ENCODE measurements at places on chromosomes 5 and 9.
A peak's percentile ranks its signal among the peaks of the same experiment; 100 is the strongest.

DNA sequence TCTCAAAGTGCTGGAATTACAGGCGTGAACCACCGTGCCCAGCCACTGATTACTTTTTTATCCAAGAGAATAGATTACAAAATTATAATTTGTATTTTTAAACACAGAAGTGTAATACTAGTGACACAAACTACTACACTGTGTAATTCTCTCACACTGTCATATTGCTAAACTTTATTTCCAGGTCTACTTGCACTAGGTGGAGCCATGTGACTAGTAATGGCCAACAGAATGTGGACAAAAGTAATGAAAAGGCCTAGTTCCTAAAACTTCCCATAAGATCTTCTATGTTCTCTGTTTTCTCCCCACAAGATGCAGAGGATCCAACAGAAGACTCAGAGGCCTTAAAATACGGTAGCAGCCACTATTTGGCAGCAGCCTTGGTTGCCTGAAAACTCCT lies 27.3 kb downstream of the NADK2 start:
- no peak for DNase-seq

DNA sequence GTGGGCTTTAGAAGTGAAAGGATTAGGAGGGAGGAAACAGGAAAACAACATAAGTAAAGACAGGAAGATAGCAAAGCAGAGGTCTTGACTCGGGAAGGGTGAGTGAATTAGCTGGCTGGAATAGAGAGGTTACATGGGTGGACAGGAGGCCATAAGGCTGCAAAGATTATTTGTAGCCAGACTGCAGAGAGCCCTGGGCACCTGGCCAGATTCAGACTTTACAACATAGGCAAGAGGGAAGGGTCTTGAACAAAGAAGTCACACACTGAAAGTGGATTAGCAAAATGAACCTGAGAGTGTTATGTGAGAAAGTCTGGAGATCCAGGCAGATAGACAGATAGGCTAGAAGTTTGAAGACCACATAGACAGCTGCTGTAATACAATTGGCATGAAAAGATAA lies 29.7 kb upstream of the CER1 start:
- peak; percentile 0 for DNase-seq

DNA sequence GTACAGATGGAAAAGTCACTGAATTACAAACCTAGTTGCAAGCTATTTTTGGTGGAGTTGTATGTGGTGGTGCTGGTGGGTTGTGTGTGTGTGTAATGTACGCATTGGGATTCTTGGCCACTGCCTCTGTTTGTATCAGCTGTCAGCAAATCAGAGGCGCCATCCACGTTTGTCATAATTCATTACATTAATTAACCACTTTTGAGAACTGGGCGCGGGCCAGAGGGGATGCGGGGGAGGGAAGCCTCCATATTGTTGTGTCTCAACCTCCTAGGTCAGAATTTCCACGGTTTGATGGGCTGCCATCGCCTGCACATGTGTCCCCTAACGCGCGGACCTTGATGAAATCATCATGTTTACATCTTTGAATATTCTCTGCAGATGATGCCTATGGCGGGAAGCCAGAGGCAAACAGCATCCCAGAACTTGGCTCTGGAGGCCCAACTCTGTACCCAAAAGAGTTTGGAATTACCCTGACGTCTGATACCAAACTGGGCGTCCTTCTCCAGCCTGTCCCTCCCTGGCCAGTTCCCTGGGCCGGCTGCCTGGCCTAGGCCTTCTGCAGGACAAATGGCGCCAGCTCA lies 54.9 kb downstream of the FGF18 start:
- peak; percentile 66 for DNase-seq

GRCh38 chr5:122183788-122184170 lies 54.4 kb downstream of the ZNF474 start:
- DNase-seq, result no peak

DNA sequence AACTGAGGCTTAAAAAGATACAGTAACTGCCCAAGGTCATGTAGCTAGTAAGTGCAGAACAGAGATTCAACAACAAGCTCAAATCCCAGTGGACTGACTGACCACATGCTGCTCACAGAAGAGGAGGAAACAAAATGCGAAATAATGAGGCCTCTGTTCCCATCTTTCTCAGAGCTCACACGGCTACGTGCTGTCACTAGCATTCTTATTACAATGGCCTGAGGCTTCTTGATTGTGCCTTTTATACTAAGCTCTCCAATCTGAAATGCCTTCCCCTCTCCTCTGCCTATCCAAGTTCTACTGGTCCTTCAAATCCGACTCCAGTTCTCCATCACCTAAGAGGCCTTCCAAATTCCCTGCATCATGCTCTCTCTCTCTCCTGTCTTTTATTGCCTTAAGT lies 26.0 kb downstream of the SGTB start:
- DNase-seq, result no peak

DNA sequence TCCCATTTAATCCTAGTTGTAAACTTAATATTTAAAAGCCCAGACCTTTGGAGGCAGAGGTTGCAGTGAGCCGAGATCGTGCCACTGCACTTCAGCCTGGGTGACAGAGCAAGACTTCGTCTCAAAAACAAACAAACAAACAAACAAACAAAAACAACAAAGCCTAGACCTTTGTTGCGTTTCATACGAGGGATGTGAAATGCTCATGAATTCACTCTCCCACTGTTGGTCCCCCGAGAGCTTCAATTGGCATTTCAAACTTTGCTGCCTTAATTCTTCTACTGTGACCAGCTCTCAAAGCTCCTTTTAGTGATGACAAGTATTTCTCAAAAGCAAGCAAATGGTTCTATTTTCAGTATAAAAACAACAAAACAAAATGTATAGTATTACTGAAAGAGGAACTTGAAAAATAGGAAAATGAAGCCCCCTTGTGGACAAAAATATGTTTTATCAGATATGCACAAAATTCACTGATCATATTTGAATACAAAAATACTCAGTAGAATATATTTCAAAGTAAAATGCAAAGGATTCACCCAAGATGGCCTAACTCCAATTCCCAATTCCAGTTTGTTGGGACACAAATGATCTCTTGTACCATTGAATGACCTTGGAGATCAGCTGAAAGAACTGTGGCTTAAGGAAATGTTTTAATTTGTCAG lies 140.4 kb downstream of the ESM1 start:
- peak; percentile 82 for DNase-seq

DNA sequence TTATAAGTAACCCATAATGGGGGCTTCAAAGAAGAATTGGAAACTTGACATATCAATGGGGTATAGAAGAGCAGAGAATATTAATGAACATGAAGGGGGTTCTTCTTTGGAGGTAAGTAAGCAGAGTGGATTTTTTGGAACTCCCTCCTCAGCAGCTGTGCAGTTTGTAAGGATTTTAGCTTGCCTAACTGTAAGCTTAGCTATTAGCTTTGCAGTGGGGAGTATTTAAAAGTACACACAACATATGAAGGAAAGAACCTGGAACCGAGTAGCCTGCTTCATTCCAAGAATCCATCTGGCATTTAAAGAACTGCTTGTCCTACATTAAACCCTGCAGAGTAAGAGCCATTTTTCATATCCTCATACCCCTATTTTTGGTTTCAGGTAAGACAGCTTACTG lies 2.2 kb upstream of the PBX3 start:
- DNase-seq, result no peak

DNA sequence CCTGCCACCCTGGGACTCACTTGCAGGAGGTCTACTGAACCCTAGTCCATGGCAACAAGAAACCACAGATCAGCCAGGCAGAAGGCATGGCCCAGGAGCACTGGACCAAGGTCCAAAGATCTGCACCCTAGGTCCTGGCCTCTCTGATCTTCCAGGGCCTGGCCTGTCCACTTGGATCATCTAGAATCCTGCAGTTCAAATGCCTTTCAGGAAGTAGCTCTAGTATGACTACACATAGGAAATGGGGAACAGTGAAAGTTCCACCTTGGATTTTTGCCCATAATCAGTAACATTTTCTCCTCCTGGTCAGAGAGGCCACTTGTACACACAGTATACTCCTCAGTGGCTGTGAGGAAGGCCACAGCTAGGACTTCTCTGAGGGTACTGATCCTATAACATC lies 11.5 kb downstream of the ANXA6 start:
- DNase-seq, result no peak

- no peak for DNase-seq
Observed at GRCh38 chr5:141529873-141530272, 41.0 kb downstream of the PCDHGC5 start.

- no peak for DNase-seq
Observed at GRCh38 chr9:95381221-95381620, 63.7 kb upstream of the FANCC start.

DNA sequence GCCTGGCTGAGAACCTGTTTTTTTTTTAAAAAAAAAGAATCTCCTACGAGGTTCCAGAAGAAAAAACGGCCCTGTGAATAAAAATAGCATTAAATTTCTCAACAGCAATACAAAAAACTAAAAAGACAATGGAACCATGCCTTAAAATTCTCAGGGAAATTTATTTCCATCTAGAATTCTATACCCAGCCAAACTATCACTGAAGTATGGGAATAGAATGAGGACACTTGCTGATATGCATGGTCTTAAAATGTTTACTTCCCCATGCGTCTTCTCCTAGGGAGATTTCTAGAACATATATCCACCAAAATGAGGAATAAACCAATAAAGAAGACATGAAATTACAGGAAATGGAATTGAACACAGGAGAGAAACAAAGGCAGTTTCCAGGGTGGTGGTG lies 16.5 kb upstream of the NSMF start:
- DNase-seq, result no peak

GRCh38 chr5:59337240-59337639 lies 556.3 kb downstream of the PDE4D start:
- no peak for DNase-seq

DNA sequence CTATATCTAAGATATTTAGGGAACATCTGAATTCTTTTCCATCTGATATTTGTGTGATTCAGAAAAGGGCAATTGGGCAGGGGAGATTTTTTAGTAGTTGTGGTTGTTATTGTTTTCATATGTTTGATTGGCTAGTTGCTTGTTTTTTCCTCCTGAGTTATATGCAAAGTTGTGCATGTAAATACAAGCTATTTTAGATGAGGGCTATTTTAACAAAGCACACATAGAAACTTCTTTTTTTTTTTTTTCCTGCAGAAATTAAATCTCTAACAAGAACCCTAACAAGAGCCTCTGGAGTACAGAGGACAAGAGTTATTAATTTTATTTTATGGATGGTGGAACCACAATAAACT lies 559.1 kb downstream of the CETN3 start:
- no peak for DNase-seq

GRCh38 chr5:141420855-141421488 lies at the start of gene PCDHGA11:
Gene PCDHGA11 (plus strand): TSS chr5:141421051. CDS start chr5:141421228, 177 bp downstream.
- DNase-seq, result no peak

DNA sequence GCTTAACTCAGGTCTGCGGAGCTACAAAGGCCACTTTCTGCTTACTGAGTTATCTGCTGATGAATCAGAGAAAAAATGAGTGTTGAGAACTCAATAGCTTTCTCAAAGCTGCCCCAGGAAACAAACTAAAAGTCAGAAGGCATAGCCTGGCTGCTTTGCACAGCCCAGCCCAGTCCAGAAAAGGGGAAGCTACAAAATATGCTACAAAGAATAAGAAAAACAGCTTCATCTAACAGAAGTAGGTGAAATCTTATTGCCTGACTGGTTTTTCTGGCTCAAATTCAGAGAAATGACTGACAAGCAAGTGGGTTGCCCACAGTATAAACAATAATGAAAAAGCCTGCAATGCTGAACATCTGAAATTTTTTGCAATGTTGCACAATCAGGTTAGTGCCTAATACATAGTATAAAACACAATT lies 156.2 kb downstream of the PPP2R2B start:
- no peak for DNase-seq

GRCh38 chr5:139394123-139394653 lies 716 bp downstream of the PROB1 start:
- no peak for DNase-seq

DNA sequence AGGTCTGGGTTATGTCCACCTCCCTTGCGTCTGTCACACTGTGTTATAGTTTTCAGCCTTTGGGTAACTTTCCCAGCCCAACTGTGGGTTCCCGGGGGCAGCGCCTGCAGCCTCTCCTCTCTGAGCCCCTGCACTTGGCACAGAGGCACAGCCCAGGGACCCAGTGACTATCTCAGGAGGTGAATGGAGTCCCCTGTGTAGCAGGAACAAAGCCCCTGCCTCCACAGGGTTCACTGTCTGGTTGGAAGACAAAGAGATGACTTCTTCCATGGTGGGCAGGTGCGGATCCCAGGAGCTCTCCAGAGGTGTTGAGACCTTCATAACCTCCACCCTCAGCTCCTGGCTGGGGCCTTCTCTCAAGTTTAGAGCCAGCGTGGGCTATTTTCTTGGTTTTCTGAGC lies 156.9 kb downstream of the C9orf50 start:
- DNase-seq, result no peak

DNA sequence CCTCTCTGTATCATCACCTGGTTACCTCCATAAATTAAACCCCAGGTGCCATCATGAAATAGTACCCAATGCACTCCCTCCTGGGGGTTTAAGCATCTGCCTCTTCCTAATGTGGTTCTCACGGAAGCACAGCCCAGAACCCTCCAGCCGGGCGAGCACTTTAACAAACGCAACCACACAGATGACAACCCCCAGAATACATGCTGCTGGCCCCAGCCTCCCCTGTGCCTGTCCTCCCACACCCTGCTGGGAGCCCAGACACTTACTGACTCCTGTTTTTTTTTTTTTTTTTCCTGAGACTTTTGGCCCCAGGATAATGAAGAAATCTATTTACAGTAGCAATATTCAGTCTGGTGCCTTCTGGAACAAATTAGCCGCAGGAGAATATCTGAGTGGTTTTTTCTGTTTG lies 50.0 kb upstream of the COL5A1 start:
- no peak for DNase-seq

GRCh38 chr5:62886603-62887315 lies 308.1 kb downstream of the LRRC70 start:
- DNase-seq, result no peak

DNA sequence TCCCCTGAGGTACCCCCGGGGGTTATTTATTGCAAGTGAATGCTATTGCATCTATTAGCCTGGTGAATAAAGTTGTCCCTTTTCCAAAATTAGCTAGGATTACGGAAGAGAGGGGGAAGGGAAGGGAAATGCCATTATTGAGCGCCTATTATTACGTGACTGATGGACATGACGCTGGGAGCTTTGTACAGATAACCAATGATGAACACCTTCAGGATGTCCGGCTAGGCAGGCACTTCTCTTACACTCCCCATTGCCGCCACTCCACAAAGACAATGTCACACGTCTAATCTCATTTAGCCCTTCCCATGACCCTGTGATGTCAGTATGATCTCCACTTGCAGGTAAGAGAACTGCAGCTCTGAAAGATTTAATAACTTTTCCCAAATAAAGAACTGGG lies 9.4 kb downstream of the GABRP start:
- no peak for DNase-seq

DNA sequence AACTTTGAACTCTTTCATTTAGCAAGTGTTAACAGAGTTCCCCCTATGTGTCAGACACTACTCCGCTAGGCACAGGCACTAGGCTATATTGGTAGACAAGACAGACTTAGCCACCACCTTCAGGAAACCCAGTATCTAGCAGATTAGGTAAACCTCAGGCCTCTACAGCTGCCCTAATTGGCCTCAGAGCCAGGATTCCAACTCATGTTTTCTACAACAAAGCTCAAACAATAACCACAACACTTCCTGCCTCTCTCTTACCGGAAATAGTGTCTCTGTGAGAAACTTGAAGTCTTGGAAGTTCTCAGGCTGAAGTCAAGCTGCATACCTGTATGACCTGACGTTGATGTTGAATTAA lies 116.6 kb upstream of the SLC44A1 start:
- no peak for DNase-seq

- no peak for DNase-seq
Observed at GRCh38 chr9:115930472-115930871, 223.1 kb upstream of the PAPPA start.
